ENCODE measurements at places on chromosomes 5 and 9.
A peak's percentile ranks its signal among the peaks of the same experiment; 100 is the strongest.

GRCh38 chr5:78771260-78772205 lies 123.0 kb upstream of the LHFPL2 start:
- DNase-seq = no peak

DNA sequence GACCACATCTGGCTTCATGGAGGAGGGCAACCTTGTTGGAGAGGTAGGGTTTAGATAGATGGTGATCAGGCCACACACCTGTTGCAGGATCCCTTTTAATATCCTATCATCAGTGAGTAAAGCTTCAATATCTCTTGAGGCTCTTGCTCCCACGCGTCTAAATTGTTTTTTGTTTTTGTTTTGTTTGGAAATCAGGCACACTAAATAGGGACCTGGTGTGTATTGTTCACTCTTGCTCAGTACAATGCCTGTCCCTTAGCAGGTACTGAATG lies 2.6 kb upstream of the TMEM268 start:
- no peak for DNase-seq

DNA sequence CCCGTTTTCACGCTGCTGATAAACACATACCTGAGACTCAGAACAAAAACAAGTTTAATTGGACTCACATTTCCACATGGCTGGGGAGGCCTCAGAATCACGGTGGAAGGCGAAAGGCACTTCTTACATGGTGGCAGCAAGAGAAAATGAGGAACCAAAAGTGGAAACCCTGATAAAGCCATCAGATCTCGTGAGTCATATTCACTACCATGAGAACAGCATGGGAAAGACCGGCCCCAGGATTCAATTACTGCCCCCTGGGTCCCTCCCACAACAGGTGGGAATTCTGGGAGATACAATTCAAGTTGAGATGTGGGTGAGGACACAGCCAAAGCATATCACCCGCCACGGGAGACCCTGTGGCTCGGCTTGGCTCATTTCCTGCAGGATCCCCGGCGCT lies 20.2 kb downstream of the EXD3 start:
- no peak for DNase-seq

DNA sequence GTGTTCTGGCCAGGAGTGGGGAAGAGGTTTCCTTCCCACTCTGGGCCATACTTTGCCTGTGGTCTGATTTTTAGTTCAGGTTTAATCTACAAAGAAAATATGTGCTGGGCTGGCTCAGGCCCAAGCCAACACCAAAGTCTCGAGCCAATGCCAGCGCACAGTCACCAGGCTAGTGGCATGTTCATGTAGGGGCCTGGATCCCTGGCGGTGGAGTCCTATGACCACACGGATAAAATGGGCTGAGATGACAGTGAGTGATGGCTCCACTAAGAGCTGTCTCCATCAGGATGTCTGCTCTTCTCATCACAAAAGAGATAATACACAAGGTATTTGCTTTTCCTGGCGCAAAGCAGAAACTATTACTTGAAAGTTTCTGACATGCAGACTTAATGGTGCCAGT lies 92.9 kb upstream of the PTPN3 start:
- DNase-seq = no peak

DNA sequence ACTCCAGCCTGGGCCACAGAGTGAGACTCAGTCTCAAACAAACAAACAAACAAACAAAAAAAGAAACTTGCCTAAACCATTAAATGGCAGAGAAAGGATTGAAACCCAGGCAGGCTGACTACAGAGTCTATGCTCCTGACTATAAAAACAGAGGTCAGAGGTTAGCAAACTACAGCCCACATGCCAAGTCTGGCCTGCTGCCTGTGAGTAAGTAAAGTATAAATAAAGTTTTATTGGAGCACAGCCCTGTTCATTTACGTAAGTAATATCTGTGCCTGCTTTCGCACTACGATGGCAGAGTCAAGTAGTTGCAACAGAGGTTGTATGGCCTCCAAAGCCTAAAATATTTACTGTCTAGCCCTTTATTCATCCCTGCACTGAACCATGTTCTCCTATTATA lies 11.6 kb downstream of the POLR1E start:
- DNase-seq = no peak

DNA sequence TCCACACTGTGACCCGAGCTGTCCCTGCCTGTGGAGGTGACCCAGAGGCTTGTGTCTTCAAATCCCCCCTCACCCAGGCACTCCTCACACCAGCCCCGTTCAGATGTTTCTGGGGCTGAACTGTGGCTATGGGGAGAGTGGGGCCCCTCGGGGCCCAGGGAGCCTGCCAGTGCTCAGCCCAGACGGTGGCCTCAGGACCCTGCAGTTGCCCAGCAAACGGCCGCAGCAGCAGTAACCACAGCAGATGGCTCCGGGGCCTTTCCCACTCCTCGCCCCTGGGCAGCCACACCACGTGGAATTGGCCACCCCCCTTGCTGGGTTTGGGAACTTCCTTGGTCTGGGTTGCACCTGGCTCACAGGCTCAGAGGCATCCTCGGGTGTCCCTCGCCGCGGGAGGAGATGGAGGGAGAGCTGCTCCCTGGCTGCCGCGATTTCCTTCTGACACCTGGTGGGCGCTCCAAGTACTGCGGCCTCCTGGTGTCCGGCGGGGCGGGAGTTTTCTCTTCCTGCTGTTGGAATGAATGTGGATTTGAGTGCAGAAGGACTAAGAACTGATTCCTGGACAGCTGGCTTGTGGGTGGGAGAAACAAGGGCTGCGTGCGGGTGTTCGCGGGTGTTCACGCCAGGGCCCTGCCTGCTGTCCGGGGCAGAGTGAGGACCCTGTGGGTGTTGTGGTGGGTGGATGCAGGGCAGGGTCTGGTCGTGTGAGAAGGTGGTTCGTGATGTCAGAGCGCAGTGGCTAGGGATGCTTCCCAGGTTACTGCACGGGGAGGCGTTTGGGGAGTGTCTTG lies 97.5 kb downstream of the COL5A1 start:
- peak; percentile 49 for DNase-seq

DNA sequence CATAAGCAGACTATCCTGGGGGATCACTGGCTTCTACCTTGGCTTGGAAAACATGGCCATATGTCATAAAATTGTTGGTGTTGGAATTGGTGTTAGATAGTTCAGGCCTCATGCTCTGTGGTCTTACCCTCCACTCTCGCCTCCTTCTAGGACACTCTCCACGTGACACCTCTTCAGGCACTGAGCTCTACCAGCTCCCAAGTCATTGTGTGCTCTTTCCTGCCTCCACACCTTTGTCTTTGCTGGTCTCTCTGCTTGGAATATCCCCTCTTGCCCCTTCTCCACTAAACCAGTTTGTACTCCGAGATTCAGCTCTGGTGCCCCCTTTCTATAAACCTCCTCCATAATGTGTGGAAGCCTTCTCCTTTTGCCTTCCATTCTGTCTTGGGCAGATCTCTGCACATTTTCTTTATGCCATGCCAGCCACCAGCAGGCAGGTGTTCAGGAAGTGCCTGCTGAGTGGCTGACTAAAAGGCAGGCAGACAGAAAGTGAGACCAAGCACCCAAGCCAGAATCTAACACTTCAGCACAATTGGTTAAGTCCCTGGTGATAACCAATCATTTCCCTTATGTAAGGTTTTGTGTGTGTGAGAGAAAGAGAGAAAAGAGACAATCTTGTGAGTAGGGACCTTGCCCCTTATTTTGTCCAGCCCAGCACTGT lies 37.7 kb downstream of the SAR1B start:
- DNase-seq = no peak

DNA sequence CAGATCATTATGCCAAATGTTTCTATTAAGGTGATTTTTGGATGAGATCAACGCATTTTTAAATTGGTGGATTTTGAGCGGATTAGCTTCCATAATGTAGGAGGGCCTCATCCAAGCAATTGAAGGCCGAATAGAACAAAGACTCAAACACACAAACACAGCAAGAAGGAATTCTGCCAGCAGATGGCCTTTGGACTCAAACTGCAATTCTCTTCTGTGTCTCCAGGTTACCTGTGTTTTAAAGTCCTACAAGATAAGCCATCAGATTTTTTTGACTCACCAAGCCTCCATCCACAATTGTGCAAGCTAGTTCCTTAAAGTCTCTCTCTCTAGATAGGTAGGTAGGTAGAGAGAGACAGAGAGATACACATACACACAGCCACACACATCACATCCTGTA lies 25.5 kb downstream of the CDH6 start:
- DNase-seq = no peak

DNA sequence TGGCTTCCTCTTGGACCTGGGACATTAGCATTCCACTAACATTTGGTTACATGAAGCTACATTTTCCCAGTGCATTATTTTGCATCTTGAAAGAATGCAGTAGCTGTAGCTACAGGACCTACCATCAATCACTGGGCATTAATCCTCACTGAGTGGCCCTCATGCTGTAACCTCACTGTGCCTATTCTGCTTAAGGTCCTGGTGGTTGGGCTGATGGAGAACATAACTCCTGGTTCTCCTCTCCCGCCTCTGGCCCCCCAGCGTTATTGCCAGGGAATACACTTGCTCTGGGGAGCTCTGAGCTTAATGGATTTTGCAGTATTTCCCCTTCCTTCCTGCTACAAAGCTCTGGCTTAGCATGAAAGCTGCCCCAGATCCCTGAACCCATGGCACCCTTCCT lies 111.5 kb upstream of the EQTN start:
- DNase-seq = no peak

DNA sequence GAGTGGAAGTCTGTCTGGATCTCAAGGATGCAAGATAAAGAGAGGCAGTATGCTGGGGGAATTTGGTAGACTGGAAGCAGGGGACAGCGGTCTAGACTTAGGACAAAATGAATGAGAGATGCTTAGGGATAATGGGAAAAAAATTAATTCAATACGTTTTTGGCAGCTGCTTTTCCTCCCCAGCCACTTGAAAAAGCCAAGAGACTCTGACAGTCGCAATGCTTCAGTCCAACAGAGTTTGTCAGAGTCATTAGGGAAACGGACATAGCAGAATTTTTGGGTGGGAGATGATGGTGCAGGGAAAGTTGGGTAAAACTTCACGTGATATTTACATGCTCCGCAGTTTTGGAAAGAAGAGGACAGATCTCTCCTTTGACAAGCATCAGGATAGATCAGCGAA lies 129.7 kb downstream of the GOLPH3 start:
- no peak for DNase-seq

- DNase-seq = no peak
Observed at GRCh38 chr9:70131296-70131695, 87.6 kb downstream of the MAMDC2 start.

DNA sequence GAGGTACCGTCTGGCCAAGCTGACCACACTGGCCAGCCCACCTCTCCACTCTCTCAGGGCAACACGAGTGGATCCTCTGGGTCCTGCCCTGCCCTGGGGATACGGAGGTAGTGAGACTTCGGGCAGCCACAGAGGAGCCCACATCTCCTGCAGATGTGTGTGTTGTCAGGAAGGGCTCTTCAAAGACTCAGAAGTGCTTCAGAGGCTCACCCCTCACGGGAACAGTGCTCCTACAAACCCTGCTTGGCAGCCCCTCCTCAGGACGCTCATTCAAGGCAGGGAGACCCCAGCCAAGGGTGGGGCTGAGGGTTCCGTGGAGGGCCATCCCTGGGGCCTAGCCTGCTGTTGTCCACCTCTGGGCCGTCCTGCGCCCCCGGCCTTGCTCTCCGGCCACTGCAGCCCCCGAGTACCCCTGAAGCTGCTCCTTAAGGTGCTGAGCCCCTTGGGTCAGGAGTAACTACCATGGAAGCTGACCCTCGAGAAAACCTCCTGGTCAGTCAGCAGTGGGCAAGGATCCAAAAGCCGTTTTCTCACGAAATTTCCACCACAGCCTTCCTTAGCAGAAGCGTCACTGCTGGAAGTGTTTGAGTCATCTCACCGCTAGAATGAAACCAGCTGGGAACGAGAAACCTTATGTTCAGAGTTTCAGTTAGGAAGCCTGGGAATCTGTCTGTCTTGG lies 23.2 kb upstream of the LRRC14B start:
- DNase-seq = peak; percentile 1

GRCh38 chr9:9950813-9951212 lies 662.0 kb downstream of the PTPRD start:
- DNase-seq = no peak

DNA sequence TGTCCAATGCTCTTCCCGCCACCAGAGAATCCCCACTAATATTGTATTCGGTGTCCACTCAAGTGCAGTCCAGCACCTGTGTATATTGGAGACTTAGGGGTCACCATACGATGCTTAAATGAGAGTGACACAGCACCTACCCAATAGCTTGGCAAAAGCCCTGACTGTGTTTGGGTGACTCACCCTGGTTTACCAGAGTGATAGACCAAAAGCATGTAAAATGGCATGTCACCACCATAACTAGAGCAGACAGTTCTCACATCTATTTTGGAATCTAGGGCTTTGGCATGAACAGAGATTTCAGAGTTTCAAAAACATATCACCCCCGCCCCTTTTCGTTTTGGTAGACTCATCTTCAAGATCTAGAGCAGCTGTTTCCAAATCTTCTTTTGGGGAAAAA lies 217.3 kb upstream of the RASEF start:
- no peak for DNase-seq

GRCh38 chr9:133943036-133943780 lies 48.9 kb downstream of the VAV2 start:
- no peak for DNase-seq

All from activated T-cell treated with anti-CD3 and anti-CD28 coated beads, Interleukin-2, amount 50 U/mL, for 1 hour (primary cell).